ENCODE measurements at places on chromosomes 1 and 21.

DNA sequence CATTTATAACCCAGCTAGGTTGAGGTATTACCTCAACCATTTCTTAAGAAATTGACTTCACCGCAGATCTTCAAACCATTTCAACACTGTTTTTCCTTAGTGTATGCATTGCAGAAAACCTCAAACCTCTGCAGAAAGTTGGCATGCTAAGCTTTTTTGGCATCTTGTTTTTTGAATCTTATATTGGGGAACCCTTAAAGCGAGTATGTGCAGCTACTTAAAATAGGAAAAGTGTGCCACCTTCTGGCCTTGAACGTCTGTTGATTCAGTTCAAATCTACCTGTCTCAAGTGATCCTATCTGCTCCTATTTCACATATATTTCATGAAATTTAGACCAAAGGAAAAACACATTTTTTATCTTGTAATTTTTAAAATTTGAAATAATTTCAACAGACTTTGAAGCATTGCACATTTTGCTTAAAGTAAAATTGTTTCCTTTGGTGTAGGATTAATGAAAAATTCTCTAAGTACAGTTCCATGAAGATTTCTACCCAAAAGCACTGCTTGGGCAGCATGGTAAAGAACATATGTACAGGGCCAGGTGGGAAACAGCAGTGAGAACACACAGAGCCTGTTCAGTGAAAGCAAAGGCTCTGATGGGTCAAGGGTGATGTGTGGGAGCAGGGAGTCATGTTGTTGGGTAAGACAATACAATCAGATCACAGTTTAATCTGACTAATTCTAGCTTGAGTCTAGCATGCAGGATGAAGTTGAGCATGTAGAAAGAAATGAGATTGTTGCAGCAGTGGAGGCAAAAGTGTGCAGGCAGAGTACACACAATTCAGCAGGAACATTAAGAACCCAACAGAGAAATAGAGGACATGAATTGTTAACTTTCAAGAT is 17.2 kb downstream of the HENMT1 start:
- DNase-seq = no peak

DNA sequence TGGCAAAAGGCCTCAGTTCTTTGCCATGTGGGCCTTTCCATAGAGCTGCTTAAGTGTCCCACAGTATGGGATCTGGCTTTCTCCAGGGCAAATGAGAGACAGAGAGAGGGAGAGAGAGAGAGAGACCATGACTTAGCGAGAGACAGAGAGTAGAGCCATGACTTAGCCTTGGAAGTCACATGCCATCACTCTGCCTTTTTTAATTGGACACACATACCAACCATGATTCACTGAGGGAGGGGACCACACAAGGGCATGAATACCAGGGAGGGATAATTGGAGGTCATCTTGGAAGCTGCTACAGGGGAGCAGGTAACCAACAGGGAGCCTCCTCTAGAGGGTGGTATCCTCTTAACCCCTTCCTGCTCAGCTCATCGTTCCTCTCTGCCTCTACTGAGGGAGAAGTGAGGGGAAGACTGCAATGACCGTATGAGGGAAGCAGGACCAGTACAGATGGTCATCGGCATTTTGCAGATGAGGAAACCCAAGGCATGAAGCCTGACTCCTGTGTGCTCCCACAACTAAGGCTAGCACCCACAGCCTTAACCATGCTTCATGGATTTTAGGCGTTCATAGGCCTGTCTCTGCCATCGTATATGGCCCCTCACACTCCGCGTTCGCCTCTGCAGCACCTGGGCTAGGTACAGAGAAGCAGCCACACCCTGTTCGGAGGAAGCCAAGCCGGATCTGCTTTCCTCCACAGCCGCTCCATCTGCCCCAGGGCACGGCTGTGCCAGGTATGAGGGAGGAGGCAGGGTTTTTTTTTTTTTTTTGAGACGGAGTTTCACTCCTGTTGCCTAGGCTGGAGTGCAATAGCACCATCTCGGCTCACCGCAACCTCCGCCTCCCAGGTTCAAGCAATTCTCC is 38.6 kb downstream of the MEF2D start:
- no peak for DNase-seq

DNA sequence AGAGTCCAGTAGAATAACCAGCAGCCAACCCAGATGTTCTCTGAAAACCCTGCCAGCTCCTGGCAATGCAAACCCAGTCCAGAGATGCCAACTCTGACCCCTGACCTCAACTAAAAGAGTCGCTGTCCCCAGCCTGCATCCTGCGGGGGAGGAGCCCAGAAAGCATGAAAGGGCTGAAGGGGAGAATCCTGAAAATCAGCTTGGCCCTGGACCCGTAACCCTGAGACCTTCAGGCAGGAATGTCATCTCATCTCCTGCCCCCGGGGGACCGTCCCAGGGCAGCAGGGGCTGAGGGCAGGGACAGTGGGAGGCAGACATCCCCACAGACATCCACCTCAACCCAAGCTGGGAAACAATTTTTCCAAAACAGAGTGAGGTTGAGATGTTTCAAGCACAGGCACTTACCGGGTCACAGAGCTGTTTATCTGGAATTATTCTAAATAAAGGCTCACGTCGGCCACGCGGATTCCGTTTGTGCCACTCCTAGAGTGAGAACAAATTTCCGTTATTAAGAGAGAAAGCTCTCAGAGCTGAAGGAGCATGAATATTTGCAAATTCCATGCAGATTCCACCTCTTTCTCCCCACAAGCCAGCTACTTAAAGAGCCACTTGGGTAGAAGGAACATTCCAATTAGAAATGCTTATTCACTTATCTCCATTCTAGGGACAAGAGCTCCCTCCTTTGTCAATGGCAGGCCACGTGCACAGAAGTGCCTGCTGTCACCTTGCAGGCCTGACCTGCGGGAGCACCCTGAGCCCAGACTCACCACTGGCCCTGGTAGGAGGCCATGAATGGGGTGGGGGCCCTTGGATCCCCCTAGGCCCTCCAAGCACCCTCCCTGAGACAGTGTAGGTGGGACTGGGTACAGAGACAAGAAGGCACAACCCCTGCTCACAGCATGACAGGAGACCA is 240.1 kb downstream of the NPHP4 start:
- DNase-seq = no peak

GRCh38 chr1:192797891-192798290 is 10.9 kb upstream of the RGS2 start:
- no peak for DNase-seq

DNA sequence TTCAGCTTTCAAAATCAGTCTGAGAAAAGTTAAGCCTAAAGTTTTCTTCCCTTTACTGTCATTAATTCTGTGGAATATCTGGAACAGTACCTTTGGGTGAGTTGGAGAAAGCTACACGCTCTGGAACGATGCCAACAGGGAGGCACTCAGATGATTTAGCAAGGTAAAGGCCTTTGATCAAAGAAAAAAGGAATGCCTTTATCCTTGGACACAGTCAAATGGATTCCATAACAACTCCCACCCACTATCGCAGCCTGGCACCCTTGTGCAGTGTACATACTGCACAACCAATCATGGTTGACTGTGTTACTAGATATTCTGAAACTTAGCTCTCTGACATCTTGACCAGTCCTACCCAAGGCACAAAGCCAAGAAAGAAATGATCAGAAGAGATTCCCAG is 218.7 kb downstream of the PATJ start:
- no peak for DNase-seq

GRCh38 chr1:30365596-30365995 is 357.8 kb downstream of the MATN1 start:
- no peak for DNase-seq

DNA sequence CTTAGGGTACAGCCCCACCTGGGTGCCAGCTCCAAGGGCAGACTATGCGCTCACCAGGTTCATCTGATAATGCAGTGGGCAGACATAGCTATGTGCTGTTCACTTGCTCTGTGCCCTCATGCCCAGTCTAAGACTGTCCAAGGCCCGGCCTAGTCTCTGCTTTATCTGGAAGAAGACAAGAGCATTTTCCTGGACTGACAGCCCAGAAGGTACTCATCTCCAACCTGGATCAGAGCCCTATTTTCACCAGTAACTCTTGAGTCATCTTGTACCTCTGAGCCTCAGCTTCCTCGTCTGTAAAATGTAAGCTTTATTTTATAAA is 28.5 kb upstream of the LRRC8C start:
- DNase-seq = no peak

- DNase-seq = no peak
These were observed 1.9 kb downstream of the SLC39A1 start for GRCh38 chr1:153961421-153961820.

GRCh38 chr21:36692835-36693488 is 6.0 kb upstream of the SIM2 start:
- no peak for DNase-seq

- DNase-seq = no peak
These were observed 51.8 kb downstream of the VWA5B1 start for GRCh38 chr1:20342294-20343148.

DNA sequence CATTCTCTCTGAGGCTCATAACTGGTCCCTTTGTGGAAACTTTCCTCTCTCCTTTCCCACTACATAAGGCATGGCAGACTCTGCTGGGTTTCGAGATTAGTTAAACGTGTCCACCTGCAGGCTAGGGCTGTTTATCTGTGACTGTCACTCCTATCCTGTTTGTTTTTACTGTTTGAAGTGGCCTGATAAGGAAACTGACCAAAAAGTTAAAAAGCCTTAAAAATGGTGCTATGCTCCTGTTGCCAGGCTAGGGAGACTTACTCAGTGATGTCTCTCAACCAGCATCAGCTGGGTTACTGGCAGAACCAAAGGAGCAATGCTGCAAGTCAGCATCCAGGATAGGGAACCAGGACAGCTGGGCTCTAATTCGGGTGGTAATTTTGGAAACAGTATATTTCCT is 3.9 kb downstream of the PIGV start:
- no peak for DNase-seq

GRCh38 chr1:32901823-32902534 is 790 bp upstream of the TMEM54 start:
- no peak for DNase-seq

- DNase-seq = no peak
These were observed 26.7 kb downstream of the DMAP1 start for GRCh38 chr1:44239961-44240371.

DNA sequence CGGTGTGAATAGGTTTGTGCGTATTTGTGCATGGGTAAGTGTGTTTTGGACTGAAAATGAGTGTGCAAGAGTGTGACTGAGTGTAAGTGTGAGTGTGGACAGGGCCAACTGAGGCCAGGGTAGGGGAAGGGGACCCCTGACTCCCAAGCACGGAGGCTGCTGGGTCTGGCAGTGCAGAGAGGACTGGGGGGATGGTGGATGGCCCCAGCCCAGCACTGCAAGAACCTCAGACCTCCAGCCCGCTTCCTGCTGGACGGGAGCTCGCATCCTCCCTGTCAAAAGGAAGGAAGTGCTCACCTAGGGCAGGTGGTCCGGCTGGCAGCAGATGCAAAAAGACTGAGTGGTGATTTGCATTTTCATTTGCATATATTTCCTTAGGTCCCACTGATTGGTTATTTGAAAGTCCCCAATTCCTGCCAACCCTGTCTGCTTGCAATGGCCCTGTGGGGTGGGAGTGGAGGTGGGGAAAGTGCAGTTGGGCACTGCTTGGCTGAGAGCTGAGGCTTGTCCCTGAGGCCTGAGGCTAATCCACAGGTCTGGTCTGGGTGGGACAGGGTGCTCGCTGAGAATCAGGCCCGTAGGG is 42.8 kb upstream of the CASZ1 start:
- DNase-seq = no peak

DNA sequence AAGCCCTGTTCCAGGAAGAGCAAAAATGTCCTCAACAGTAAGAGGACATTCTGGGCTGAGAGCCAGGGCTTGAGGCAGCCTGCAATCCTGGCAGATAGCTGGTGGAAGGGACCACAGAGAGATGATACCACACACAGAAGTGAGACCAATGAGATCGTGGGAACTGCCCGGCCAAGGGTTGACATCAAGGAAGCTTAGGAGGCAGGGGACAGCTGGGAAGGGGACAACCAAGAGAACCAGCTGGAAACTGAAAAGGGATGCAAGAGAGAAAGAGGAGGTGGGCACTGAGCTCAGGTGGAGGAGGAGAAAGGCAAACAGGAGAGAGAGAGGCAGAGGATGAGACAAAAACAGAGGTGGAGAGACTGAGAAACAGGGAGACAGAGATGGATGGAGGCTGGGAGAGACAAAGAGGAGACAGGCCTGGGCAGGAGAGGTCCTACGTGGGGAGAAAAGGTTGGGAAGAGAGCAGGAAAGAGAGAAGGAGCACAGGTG is 9.2 kb downstream of the PDZK1IP1 start:
- no peak for DNase-seq

- DNase-seq = no peak
These were observed 43.9 kb downstream of the DUSP10 start for GRCh38 chr1:221697923-221698425.

GRCh38 chr1:31706384-31707058 is 2.7 kb upstream of the COL16A1 start:
- DNase-seq = no peak

DNA sequence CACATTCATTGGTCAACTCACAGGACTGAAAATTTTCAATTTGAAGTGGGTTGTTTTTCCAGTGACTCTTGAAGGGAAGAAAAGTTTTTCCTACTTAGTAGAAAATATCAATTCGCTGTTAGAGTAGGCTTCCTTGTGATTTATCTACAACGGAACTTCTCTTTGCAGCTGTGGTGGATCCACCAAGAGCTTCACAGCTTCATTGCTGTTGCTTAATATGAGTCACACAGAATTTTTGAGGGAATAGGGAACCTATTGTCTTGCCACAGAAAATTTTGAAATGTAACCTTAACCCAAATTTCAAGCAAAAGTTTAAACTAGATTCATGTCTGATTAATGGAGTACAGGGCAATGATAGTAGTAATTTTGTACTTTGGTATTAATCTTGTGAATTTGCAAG is 58.4 kb upstream of the IFI44L start:
- no peak for DNase-seq

DNA sequence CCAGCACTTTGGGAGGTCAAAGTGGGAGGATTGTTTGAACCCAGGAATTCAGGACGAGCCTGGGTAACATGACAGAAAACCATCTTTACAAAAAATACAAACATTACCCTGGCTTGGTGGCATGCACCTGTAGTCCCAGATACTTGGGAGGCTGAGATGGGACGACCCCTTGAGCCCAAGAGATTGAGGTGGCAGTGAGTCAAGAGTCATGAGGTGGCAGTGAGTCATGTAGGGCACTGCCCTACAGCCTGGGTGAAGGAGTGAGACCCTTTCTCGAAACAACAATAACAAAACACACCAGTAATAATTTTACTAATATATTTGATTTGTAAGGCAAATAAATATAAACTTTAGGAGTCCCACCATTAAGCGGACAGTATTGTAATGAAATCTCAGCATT is 1906.2 kb downstream of the NCAM2 start:
- no peak for DNase-seq

GRCh38 chr1:87115891-87116290 is 201.5 kb downstream of the HS2ST1 start:
- DNase-seq = no peak
